Right forelimb (tissue), 1 donor: ENCODE measurements at places on chromosomes 4 and X.

DNA sequence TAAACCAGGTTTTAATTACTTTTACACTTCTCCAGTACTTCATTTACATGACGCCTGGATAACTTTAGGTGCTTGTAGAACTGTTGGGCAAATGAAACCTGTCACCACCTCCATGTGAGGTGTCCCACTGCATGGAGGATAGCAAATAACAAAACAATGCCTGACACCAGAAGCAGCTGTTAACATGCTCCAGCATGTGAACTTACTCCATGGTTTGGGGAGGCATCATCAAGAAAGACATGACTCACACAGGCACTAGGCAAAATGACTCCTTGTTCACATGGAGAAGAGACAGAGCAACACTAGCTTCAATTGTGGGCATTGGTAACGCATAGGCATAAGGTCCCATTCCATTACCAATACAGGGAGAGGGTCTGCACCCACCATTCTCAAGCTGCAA is 198.1 kb upstream of the F9 start:
- no peak for DNase-seq

DNA sequence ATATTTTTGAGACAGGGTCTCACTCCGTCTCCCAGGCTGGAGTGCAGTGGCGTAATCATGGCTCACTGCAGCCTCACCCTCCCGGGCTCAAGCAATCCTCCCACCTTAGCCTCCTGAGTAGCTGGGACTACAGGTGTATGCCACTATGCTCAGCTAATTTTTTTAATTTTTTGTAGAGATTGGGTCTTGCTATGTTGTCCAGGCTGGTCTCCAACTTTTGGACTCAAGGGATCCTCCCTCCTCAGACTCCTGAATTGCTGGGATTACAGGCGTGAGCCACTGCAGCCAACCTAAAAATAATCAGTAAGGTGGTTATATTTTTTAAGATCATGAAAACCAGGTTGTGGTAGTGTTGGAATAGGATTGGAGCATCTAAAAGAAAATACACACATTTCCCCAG is 38.1 kb downstream of the TMEM156 start:
- DNase-seq: no peak

GRCh38 chrX:63635750-63636149 is 149.3 kb downstream of the ARHGEF9 start:
- DNase-seq: no peak

GRCh38 chr4:144710526-144710912 is 64.6 kb downstream of the HHIP start:
- DNase-seq: no peak

- DNase-seq: no peak
These were observed 199.9 kb downstream of the SHOX start for GRCh38 chrX:830532-830931.

DNA sequence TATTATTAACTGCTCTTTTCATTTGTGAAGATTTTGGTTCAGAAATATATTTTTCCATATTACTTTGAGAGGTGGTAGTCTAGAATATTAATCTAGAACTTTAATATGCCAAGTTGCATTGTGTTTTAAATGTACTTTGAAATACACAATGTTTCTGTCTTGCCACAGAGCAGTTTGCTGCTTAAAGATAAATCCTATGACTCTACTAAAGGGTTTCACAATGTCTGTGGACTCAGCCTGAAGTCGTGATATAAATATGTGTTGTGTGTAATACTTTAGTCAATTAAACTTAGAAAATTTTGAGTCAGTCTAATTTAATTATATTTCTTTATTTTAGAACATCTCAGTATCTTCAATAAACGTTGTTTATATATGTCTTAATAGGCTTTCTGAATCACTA is 1771.7 kb upstream of the PCDH7 start:
- no peak for DNase-seq

- no peak for DNase-seq
These were observed 22.5 kb downstream of the LETM1 start for GRCh38 chr4:1833307-1834046.

DNA sequence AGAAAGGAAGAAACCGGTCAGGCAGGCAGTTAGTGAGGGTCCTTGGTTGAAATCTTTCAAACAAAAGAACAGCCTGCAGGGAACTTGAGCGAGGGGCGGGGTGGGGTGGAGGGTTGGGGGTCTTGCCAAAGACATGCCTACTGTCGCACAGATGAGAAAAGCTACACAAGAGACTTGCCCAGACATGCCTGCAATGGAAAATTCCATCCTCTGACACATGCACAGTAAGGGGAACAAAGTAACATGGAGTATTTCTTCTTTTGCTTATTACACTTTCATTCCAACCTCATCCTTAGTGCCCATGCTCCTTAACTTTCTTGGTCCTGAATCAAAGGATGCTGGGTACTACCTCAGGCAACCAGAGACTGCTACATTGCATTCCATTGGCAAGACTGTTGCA is 1491.2 kb downstream of the STIM2 start:
- DNase-seq: no peak

DNA sequence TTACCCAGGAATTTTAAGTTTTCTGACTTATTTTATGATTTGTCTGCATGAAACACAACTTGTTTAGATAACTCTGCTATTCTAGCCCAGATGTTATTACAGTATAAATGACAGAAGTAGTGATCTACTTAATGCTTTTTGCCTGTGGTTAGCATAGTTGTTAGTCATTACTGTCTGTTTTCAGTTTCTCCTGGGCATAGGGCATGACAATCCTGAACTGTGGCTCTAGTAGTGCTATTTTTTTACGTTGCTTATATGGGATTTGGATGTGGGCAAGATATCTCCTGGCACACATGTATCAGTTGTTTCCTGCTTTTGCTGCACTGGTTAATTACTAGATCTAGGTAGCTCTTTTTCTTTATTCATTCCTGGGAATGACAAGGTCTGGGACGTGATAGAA is 1005.8 kb downstream of the PCDH18 start:
- DNase-seq: no peak
